GM06990 (cell line): ENCODE measurements at places on chromosomes 4 and X.

DNA sequence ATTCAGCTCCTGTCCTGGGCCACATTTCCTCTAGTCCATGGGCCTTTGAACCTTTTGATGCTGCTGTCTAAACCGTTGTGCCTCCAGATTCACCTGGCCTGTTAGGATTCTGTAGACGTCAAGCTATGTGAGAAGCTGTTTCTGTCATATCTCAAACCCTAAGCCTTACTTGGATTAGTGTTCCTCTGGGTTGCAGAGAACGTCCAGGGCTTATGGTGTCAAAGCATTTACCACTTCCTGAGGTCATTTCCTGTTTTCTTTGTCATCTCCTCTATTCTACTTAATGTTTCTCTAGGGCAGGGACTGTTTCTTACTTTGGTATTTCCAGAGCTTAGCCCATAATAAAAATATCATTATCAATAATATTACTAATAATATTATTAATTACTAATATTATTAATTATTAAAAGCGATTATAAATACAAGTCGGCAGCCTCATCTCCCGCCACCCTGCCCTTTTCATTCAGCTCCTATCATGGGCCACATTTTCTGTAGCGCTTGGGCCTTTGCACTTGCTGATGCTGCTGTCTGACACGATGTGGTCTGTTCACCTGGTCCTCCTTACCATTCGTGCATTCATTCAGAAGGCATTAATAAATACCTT lies 19.1 kb downstream of the PRIMPOL start:
- DNase-seq = no peak

DNA sequence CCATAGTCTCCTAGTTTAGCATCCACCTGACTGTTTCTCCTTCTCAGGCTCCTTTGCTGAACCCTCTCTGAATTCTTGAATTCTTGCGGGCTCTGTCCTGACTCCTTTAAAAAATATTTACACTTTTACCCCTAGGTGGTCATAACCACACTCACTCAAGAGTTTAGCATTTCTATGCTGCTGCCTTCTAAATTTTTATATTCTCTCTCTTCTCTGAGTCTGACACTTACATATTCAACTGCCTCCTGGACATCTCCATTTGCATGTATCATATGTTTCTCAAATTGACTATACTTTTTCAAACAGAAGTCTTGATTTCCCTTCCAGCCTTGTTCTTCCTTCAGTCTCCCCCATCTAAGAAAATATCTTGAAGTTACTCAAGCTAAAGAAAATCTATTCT lies 31.6 kb downstream of the ARL9 start:
- no peak for DNase-seq

GRCh38 chr4:106753426-106753825 lies 282.7 kb downstream of the DKK2 start:
- no peak for DNase-seq

DNA sequence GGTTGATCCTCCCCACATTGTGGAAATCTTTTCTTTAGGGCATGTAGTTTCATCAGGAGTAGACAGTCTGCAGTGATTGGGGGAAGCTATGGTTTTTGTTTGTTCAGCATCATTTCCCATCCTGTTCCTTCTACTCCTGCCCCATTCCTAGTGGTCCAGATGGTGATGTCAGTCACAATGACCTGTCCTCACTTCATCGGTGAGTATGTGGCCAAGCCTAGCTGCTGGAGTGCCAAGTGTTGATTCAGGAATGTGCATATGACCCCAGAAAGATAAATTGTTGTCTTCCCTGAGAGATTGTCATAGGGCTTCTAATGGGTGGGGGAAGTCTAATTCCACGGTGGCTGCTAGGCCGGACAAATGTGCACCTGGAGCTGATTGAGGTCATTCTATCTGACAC lies 130.6 kb upstream of the FAT1 start:
- no peak for DNase-seq

DNA sequence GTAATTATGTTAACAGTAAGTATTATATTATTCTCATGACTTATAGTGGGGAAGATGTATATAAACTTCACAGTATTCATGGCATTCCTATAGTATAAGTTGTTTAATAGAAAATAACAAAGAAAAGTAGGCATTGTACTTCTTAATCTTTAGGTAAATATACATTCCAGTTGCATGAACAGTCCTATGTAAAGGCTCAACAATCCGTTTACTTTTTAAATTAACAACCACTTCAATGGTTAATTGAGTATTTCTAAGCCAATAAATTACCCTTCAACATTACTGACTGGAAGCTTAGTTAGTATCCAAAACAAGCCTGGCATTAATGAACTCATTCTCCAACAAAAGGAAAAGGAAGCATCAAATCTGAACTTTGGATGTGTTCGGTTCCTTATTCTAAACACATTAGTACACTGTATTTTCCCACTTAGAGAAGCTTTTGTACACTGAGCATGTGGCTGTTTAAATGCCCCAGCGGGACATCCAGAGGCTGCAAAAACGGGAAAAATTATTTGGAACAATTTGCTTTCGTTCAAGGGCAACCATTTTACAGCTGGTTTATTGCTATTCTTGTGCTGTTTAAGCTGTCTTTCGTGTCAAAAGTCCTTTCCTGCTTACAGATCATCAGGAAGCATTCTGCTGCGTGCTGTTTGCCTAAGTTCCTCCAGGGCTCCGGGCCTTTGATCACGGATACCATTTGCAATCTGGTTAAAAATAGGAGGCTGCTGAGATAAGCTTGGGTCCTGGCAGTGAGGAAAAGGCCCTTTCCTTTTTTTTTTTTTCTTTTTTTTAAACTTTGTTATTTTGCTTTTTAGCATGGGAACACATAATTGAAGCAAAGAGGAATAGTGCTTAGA lies 460.3 kb downstream of the SPRY1 start:
- DNase-seq = no peak

- no peak for DNase-seq
Observed at GRCh38 chrX:136065044-136065671, 79.9 kb downstream of the SLC9A6 start.

GRCh38 chr4:16760617-16761363 lies 137.7 kb downstream of the LDB2 start:
- DNase-seq = no peak

DNA sequence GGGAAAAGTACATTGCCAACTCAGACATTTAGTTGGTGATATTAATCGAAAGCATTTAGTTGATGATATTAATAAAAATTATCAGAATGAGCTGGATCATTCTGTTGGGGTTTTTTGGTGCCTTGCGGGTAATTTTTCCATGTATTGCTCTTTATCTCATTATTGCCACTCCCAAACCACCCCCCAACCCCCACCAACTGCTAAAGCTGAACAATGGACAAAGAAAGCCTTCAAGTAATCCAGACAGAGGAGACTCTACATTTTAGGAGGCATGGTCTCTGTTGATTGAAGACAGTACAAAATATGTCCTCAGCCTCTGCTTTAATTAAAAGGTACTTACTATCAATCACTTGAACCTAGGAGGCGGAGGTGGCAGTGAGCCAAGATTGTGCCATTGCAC lies 22.5 kb downstream of the PDK3 start:
- no peak for DNase-seq

DNA sequence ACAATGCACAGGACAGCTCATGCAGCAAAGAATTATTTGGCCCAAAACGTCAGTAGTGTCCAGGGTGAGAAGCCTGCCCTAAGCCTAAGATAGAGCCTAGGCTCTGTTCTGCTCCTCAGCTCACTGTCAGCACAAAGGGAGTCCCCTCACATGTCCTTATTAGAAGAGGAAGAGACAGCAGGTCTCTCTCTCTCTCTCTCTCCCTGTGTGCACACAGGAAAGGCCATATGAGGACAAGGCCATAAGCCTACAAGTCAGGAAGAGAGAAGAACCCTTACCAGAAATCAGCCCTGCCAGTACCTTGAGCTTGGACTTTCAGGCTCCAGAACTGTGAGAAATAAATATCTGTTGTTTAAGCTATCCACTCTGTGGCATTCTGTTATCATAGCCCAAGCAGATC lies 20.4 kb downstream of the FAM184B start:
- no peak for DNase-seq

DNA sequence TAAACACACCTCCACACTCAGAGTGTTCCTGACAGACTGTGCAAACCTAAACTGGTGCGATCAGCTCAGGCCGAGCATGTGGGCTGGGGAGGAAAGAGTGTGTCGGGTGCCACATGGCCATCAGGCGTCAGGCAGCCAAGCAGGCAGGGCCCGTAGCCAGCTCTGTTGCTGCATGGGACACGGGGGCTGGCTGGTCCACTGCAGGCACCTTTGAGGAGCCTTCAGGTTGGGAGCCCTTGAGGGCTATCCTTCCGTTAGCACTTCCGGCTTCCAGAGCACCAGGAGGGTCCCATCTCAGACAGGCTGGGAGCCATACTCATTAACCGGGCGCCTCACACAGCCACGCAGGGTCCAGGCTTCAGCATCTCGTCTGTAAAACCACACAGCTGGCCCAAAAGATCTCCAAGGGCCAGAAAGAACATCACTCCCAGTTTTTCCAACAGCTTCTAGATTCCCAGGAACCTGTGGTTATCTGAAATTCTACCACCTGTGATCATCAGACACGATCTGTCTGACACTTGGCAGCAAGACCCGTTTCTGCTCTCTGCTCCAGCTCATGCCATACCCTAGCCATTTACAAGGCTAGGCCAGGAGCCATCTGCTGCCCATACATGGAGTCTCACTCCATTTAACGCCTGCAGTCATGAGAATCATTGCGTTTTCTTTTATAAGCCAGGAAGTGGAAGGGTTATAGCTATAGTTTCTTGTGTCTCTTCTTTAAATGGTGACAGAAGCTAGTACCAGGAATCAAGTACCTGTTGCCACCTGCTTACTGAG lies 87.5 kb downstream of the NSUN7 start:
- DNase-seq = no peak

DNA sequence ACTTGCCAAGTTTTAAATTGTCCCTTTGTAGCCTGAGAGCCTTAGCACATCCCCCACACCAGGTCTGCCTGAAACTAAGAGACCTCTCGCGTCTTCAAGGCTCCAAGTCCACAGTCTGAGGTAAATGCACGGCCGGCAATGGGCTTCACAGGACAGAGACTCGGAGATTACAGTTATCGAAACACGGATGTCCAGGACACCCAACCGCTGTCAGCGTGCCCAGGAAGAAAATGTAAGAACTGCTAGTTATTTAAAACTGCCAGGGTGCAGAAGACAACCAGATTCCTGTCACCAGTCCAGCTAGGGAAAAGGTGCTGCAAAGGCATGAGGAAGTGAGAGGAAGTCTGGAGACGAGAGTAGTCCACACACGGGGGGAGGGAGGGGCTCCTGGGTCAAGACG lies 28.9 kb downstream of the ZNF827 start:
- DNase-seq = no peak

GRCh38 chr4:101306764-101307615 lies 40.3 kb downstream of the PPP3CA start:
- DNase-seq = no peak

- peak; percentile 60 for DNase-seq
Observed at GRCh38 chr4:56803471-56803870, 18.0 kb downstream of the SPINK2 start.

GRCh38 chrX:136747003-136747986 lies 33.4 kb downstream of the ARHGEF6 start:
- DNase-seq = no peak

DNA sequence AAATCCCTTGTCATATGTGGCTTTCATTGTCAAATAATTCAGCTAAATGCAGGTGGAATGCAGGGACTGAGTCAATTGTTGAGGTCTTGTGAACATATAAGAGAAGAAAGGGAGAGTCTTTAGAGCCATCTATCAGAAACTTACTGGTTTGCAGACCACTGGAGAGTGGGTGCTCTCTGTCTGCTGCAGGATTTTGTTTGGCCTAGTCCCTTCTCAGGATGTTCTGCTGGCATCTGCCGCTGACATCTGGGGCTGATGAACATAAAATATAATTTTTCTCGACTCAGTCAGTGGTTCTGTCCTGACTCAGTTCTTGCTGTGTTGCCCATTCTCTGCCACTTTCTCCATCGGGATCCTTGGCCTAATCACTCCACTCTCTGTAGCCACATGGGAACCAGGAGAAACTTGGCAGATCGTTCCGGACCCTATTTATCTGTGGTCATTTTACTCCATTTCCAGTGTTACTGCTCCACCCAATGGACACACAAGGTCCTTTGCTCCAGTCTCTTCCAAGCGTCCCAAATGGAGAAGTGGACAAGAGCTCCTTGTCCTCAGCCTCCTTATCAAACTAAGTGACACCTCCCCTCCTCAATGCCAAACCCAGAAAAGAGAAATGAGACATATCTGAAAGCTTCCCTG lies 436.2 kb downstream of the FAT4 start:
- no peak for DNase-seq

DNA sequence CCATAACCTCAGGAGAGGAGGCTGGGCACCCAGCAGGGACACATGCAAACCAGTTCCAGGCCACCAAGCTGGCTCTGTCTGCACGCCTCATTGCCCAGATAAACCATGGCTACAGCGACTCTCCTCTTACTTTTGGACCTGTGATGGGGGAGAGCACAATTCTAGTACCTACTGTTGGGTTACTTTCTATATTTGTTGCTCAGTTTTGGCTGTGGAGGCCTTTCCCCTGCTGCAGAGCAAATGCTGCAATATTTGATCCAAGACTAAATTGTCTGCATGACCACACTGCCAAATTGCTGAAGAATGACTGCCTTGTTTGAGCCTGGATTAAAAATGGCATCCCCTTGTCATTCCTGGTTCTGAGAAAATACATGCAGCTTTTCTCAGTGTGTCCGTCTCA lies 253.5 kb downstream of the ARHGAP10 start:
- DNase-seq = no peak

- DNase-seq = no peak
Observed at GRCh38 chrX:88988796-88989195, 241.8 kb downstream of the CPXCR1 start.

- DNase-seq = no peak
Observed at GRCh38 chr4:169625886-169626285, 5.5 kb downstream of the CLCN3 start.

- no peak for DNase-seq
Observed at GRCh38 chr4:158003212-158003611, 169.6 kb downstream of the GASK1B start.

DNA sequence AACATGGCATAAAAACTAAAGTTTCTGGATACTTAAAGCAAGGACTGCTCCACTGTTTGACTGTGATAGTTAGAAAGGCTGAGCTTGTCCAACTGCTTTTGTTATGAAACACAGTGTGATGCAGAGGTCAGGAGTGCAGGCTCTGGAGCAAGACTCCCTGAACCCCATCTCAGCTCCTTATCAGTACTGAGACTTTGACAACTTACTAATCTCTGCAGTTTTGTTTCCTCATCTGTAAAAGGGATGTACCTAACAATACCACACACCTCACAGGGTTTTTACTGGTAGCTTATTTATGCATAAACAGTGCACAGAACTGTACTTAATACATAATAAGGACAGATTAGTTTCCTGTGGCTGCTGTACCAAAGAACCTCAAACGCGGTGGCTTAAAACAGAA lies 804.3 kb downstream of the FSTL5 start:
- DNase-seq = no peak

GRCh38 chr4:101102114-101102742 lies 245.1 kb downstream of the PPP3CA start:
- no peak for DNase-seq
